ENCODE measurements at places on chromosomes 12 and 14.
A peak's percentile ranks its signal among the peaks of the same experiment; 100 is the strongest.

DNA sequence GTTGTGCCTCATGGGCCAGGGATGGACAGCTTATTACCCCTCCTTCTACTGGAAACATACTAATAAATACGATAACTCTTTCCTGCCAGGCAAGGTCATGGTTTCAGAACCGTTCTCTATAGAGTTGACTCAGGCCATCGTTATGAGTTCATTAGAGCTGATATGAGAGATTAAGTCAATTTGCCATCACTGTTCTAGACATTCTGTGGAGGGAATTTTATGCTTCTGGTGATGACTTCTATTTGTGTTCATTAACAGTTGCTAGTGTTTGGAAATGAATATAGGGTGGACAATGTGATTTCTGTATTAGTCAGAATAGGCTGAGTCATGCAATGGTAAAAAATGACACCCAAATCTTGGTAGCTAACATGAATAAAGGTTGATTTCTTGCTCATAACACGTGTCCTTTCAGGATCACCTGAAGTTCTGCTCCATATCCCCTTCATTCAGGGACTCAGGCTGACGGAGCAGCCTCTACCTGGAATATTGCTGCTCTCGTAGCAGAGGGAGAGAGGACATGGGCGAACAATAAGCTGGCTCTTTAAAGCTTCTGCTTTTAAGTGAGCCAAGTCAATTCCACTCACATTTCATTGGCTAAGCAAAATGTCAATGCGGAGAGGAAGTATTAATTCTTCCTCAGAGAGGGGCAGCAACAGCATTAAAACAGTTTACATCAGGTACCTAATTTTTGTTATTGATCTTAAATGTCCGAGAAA is 18.5 kb upstream of the TBPL2 start:
- peak; percentile 8 for DNase-seq

- DNase-seq, result peak; percentile 64
These were observed 90.2 kb downstream of the NTN4 start for GRCh38 chr12:95700316-95700785.

- no peak for DNase-seq
These were observed 27.2 kb downstream of the HIGD1C start for GRCh38 chr12:50979369-50980052.

GRCh38 chr12:45298721-45299692 is 83.1 kb downstream of the ANO6 start:
- DNase-seq, result no peak

GRCh38 chr14:97196336-97196735 is 399.2 kb downstream of the VRK1 start:
- DNase-seq, result no peak

GRCh38 chr14:106309423-106309822 is 783.0 kb downstream of the TMEM121 start:
- DNase-seq, result no peak

DNA sequence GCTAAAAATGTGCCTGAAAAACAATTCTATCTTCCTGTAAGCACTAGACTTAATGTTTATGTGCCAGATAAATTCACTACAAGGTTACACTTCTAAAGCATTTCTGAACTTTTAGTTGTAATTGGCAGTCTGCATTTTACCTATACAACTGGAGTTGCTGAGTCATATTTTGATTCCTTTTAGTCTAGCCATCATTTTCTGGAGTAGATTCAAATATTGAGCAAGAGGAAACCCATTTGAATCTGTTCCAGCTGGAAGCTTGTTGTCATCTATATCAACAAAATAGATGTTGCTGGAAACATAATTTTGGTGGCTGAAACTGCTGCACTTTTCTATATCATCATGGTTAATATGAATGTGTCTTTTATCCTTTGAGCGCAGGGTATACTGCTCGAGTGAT is 122.2 kb upstream of the CCDC175 start:
- no peak for DNase-seq

DNA sequence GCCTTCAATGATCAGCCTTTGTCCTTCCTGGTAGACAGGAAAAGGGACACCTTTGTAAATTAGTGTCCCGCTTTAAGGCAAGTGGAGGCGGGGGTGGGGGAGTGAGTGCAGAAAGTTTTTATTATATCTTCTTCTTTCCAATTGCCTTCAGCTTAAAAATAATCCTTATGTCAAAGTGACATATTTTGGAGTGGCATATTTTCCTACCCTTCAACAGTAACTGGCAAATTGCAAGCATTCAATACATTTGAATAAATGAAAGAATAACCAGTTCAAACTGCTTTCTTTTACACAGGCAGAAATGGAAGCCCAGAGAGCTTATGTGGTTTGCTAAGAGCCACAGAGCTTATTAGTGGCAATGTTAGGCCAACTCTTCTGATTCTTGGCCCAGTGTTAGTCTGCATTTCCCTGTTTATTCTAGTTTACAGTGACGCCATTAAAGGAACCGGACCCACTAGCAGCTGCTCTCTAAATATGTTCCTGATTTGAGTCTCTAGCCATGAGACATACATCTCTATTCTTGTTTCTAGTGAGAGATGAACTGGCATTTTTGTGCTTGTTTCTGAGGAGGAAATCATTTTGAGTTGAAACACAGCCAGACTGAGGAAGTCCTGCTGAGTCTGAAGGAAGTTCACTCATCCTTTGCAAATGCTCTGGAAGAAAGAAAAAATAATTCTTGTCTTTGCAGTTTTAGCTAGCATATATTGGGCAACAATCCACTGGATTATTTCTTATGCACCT is 468.7 kb downstream of the NOVA1 start:
- DNase-seq, result no peak

DNA sequence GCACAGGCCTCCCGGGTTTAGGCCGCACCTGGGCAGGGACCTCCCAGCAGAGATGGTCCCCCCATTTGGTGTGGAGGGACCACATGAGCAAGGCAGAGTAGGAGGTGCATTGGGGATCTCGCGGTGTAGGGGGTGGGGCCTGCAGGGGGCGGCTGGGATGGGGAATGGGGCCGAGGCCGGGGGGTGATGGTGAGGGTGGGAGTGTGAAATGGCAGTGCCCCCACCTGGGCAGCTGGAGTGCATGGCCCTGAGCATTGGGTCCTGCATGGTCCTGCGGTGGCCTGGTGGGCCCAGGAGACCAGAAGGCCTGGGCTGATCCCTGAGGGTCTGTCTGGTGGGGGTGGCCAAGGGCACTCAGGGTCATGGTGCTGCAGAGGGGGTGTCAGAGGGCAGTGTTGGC is 111.8 kb downstream of the KIF26A start:
- DNase-seq, result no peak

DNA sequence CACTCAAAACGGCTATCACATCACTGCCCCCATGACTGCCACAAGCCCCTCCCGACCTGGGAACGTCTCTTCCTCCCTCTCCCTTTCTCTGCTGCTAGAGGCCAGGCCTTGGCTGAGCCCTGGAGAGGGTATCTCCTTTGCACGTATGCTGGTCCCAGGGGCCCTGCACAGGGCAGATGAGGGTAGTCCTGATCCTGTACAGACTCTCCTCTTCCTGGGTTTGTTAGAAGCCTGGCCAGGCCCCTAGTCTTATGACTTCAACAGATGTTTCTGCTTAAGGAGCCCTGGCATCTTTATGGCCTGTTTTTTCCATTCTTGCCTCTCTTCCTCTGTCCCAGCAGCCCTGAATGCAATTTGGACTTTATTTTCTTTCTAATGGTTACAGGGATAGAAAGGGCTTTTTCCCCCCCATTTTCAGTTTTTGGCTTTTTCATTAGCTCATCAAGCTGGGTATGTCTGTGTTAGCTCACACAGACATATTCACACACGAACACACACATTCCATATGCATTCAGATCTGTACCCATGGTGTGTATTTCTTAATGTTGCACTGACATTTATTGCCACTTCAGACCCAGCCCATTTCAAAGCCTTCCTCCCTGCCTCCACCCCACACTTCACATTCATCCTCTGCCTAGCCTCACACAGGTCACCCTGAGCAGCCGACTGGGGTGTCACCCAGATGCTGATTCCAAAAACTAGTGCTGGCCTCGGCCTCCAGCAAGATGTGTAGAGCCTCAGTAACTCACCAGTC is 203.2 kb downstream of the ZFP36L1 start:
- DNase-seq, result no peak
